ENCODE measurements at places on chromosomes 1 and 21.

DNA sequence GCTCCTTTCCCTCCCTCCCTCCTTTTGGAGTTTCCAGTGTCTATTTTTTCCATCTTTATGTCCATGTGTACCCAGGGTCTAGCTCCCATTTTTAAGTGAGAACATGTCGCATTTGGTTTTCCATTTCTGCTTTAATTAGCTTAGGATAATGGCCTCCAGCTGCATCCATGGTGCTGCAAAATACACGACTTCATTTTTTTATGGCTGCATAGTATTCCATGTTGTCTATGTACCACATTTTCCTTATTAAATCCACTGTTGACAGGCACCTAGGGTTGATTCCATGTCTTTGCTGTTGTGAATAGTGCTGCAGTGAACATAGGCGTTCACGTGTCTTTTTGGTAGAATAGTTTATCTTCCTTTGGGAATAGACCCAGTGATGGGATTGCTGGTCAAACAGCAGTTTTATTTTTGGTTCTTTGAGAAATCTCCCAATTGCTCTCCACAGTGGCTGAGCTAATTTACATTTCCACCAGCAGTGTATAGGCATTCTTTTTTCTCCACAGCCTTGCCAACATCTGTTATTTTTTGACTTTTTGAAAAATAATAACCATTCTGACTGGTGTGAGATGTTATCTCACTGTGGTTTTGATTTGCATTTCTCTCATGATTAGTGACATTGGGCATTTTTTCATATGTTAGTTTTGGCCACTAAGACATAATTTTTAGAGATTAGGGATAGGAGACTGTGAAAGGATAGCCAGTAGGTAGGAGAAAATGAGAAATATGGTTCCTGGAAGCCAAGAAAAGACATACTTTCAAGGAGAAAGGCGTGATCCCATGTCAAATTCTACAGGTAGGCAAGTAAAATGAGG, 50.4 kb downstream of the ADAMTS1 start:
- no peak for DNase-seq

DNA sequence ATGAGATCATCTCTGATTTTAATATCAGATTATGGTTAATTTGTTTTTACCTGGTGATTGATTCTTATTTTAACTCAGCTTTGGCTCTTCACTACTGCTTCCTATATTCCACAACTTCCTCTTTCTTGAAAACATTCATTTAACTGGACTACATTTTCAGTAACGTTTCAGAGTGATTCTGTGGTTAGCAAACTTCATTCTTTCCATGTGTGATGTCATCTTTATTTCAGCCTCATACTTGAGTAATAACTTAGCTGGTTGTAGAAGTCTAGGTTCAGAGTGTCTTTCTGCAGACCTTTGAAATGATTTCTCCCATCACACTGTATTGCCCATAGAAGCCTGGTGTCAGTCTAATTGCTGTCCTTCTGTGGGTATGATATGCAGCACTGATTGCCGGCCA, 36.0 kb upstream of the SLC35F3 start:
- no peak for DNase-seq

DNA sequence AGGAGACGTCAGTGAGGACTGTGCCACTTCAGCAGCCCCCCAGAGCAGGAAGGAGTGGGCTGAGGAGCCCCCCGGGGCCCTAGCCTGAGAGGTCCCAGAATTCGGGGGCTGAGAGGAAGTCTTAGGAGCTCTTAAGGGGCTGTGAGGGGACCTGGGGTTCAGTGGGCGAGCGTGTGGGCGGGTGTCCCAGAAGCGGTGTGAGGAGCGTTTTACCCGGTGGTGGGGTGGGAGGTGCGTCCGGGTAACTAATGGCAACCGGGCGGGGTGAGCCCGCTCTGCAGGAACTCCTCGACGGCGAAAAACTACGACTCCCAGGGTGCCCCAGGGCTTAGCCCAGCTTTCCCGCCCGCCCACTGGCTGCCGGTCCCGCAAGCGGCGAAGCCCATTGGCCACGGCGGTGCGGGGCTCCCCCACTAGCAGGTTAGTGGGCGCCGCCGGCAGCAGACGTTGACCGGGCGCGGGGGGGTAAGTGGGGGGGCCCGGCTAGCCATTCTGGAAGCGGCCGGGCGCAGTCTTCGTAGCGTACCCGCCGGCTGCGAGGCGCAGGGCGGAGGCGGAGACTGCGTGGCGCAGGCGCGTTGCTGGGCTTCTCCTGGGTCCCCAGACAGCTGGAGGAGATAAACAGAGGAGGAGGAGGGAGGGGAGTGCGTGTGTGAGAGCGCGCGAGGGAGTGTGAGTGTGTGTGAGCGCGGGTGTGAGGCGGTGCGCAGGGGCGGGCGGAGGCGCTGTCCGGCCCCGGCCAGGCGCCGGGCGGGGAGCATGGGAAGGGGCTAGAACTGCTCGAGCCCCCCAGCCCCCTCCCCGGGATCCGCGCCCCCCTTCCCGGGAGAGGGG, at the start of gene WDTC1:
Gene WDTC1 (plus strand): TSS at position 584 of the 834 bp plus-strand sequence. CDS start 26,423 bp downstream, outside the sequence.
- peak; percentile 96 for DNase-seq

GRCh38 chr21:43681650-43682049, 22.3 kb downstream of the RRP1B start:
- DNase-seq: no peak

GRCh38 chr1:11365744-11366387, 92.9 kb downstream of the UBIAD1 start:
- no peak for DNase-seq

DNA sequence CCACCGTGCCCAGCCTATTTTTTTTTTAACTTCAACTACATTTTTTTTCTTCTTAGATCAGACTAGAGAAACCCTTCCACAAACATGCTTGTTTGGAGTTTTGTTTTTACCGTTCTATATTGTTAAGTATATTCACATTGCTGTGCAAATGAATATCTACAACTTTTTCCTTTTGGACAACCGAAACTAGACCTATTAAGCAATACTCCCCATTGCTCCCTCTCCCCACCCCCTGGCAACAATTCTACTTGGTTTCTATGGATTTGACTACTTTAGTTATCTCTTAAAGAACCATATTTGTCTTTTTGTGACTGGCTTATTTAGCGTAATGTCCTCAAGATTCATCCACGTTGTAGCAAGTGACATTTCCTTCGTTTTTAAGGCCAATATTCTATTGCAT, 19.1 kb downstream of the ETNK2 start:
- no peak for DNase-seq

GRCh38 chr1:78469576-78469975, 21.2 kb upstream of the PTGFR start:
- DNase-seq: no peak

DNA sequence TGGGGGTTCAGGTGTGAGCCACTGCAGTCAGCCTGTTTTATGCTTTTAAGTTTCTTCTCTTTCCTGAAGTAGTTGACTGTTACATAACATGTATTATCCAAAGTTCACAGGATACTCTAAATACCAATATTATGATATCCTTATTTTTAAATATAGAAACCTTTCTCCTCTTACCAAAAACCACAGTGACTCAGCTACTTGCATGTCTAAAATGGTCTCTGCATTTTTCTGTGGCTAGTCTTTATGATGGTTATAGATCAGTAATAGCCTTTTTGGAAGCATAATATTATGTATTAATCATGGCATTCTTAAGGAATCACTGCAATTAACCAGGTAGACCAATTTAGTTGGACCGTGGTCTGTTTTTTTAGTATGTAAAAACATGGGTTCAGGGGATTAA, 210.8 kb upstream of the CACYBP start:
- DNase-seq: no peak
